ENCODE measurements at places on chromosomes 2 and 18.

GRCh38 chr2:35408320-35408719 lies 947.3 kb upstream of the CRIM1 start:
- DNase-seq = no peak

GRCh38 chr18:51287818-51288508 lies 90.5 kb upstream of the MEX3C start:
- no peak for DNase-seq

- DNase-seq = peak; percentile 18
Observed at GRCh38 chr2:205885492-205886099, 200.4 kb downstream of the INO80D start.

- no peak for DNase-seq
Observed at GRCh38 chr2:168992026-168992425, 39.1 kb downstream of the ABCB11 start.

- no peak for DNase-seq
Observed at GRCh38 chr2:13681936-13682335, 950.6 kb upstream of the LRATD1 start.

GRCh38 chr2:10900216-10901109 lies 11.3 kb upstream of the KCNF1 start:
- no peak for DNase-seq

DNA sequence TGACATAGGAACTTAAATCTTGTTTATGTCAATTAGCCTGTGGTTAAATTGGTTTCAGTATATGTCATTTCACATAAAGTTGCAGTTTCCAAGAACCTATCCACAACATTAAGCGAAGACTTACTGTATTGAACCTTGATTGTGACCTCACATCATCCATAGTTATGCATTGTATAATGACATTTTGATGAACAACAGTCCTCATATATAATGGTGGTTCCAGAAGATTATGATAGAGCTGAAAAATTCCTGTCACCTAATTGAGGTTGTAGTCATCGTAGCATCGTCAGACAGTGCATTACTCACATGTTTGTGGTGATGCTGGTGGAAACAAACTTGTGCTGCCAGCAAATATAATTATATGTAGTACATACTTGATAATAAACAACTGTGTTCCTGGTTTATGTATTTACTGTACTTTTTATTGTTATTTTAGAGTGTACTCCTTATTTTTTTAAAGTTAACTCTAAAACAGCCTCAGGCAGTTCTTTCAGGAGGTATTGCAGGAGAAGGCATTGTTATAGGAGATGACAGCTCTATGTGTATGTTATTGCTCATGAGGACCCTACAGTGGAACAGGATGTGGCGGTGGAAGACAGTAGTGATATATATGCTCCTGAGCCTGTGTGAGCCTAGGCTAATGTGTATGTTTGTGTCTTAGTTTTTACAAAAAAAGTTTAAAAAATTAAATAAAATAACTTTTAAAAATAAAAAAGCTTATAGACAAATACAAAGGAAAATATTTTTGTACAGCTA lies 56.6 kb downstream of the UBE2E3 start:
- DNase-seq = no peak

GRCh38 chr2:172038604-172039003 lies 38.9 kb downstream of the METAP1D start:
- DNase-seq = no peak

DNA sequence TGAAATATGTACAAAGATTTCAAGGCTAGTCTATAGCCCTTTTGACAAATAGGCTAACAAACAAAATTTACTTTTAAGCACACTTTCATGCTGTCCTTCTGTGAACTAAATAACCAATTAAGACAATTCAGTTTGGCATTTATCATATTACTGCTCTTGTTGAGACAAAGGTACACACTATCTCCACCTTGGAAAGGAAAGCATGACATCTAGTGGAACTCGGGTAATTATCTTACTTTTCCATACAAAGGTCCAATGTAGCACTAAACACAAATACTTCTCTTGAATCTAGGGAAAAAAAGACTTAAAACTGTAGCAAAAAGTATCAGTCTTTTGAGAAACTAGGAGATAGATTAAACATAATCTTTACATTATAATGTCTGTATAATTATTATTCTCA lies 125.0 kb upstream of the CD226 start:
- no peak for DNase-seq

DNA sequence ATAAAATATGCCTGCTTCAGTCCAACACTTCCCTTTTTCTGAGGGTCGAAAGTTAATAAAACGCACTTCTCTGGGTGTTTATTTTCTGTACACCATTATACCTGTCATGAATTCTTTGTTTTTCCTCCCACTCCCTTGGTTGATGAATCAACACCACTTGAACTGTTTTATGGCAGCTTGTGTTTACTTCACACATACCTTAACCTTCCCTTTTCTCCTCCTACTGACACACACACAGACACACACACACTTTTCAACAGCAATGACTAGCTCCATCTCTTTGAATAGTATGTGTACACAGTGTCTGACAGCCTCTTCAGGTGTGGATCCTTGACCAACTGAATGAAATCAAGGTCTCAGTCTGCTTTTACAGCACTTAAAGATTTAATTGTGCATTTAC lies 91.3 kb downstream of the SATB2 start:
- DNase-seq = no peak

GRCh38 chr2:240210198-240210965 lies 69.9 kb upstream of the OTOS start:
- no peak for DNase-seq

DNA sequence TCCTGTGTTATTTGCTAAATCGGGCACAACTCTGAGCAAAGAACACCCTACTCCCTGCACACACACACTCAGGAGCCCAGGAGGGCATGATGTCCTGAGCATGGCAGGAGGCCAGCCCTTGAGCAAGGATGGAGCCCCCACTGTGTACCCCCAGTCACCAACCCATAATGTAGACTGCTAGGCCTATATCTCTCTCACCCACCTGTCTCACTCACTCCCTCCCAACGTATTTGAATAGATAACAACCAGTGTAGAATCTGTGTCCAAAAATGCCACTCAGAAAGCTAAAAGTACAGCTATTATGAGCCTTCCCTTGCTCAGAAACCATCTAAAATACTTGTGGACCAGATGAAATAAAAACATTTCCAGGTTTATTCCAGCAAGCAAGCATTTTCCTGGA lies 29.3 kb downstream of the MERTK start:
- DNase-seq = no peak

- DNase-seq = no peak
Observed at GRCh38 chr2:85907671-85908157, 18.9 kb upstream of the ST3GAL5 start.

GRCh38 chr2:68936427-68936826 lies 16.3 kb downstream of the GKN2 start:
- DNase-seq = no peak

DNA sequence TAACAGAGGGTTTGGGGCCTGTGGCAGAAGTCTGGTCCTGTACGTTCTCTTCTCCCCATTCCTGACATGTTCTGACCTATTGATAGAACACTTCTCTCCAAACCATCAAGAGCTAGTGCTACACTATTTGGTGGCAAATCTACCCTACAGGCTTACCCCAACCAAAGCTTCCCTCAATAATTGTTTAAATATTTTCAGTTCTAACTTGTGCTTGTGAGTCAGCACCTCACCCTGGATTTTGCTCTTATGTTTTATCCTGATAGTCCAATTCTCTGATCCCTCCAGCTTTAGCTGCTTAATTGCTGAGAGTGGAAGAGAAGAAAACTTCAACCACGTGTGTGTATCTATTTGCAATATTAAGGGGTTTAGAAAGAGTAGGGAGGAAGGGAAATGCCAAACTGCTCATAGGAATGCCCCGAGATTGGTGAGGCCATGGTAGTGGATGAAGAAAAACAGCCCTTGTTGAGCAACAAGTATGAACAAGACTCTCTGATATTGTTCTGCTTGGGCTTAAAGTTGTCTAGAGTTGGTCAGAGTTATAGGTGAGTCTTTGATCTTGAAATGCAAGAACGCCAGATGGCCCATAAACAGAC lies 67.8 kb upstream of the PARD3B start:
- DNase-seq = no peak

DNA sequence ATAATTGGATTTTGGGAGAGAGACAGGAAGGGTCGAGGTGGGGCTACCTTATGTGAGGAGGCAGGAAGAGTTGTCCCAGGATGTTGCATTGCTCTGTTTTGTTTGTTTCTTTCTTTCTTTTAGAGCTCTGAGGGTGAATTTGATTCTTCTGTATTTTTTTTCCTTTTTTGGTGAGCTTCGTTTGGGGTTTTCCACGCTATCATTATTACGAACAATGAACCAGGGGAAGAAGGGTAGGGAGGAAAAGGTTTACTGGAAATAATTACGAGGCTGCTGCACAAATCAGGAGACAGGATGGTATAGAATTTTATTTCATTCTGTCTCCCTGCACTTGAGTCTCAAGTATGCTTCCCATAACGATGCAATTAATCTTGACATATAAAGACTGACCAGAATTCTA lies 51.4 kb upstream of the ZNF516 start:
- DNase-seq = no peak

- no peak for DNase-seq
Observed at GRCh38 chr18:35522130-35522959, 24.6 kb upstream of the INO80C start.

DNA sequence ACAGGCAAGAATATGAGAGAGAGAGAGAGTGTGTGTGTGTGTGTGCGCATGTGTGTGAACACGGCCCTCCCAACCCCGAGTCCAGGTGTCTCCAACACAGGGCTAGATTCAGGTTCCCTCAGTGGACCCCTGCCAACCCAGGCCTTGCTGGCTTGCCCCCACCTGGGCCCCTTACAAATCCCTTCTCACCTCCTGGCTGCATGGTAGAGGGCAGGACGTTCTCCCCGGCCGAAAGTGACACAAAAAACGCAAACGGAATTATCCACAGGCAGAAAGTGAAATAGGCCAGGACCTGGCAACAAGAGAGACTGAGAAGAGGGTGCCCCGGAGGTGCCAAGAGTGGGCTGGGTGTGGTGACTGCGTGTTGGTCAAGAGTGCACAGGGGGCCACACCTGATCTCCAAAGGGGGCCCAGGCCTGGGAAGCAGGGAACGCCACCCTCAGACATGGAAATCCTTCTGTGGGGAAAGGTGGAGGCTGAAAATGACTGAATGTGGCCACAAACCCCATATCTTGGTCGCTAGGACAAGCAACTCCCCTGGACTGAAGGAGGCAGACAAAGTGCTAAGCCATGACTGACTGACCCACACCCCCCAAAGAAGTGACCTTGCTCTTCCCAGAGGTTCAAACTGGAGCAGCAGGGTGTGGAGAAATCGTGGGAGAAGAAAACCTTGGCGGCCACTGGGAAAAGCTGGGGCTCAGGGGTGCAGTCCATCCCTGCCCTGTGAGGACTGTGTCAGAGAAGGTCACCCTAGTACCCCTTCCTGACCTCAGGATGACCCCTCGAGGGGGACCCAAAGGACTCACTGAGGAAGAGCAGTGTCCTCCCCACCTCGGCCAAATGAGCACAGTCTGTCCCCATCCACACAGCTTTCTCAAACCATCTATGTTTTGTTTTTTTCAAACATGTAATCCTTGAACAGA lies 5.7 kb downstream of the TEX261 start:
- no peak for DNase-seq

- no peak for DNase-seq
Observed at GRCh38 chr2:171688129-171688465, 828 bp downstream of the DYNC1I2 start.

GRCh38 chr2:236526455-236527158 lies 43.0 kb upstream of the ACKR3 start:
- DNase-seq = no peak

- DNase-seq = no peak
Observed at GRCh38 chr2:168758970-168759820, 43.2 kb upstream of the NOSTRIN start.

GRCh38 chr2:219733746-219734145 lies 106.3 kb downstream of the SLC4A3 start:
- DNase-seq = no peak

DNA sequence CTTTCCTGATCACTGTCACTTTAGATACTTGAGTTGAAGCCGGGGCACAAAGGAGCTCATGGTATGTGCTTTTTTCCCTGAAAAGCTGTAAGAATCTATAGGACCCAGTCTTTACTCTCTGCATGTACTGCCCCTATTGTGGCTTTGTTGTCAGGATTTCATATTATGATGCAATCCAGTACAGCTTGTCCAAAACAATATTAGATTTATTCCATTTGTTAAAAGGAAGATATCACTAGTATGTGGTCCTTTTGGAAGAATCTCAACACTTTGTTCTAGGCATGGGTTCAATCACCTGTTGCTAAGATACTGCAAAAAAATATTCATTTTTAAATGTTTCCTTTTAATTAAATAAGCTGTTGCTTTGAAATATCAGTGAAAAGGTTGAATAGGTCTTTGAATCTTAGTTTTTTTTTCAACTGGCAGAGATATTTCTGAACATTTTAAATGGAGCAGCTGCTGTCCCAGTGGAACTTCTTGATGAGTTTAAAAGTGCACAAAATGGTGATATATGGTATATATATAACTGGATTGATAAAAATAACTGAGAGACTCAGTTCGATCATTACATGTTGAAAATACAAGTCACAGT lies 256.6 kb upstream of the NT5C1B start:
- no peak for DNase-seq

DNA sequence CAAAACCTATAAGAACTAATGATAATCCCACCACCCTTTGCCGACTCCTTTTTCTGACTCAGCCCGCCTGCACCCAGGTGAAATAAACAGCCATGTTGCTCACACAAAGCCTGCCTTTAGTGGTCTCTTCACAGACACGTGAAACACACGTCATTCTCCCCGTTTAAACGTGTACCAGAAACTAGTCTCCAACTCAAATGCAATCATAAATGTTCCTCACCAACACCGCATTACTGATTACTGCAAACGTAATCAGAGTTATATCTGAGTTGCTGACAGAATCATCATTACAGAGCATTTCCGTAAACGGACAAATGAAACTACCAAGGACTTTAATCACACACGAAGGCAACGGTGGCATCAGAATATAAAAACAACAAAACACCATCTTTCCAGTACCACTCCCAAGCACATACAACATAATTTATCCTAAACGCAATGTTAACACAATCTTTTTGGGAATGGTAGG lies 1.9 kb downstream of the CLK1 start:
- peak; percentile 30 for DNase-seq

- peak; percentile 3 for DNase-seq
Observed at GRCh38 chr2:32947076-32947483, 327 bp downstream of the LTBP1 start.

GRCh38 chr2:101012054-101012705 lies 10.1 kb downstream of the RPL31 start:
- no peak for DNase-seq

DNA sequence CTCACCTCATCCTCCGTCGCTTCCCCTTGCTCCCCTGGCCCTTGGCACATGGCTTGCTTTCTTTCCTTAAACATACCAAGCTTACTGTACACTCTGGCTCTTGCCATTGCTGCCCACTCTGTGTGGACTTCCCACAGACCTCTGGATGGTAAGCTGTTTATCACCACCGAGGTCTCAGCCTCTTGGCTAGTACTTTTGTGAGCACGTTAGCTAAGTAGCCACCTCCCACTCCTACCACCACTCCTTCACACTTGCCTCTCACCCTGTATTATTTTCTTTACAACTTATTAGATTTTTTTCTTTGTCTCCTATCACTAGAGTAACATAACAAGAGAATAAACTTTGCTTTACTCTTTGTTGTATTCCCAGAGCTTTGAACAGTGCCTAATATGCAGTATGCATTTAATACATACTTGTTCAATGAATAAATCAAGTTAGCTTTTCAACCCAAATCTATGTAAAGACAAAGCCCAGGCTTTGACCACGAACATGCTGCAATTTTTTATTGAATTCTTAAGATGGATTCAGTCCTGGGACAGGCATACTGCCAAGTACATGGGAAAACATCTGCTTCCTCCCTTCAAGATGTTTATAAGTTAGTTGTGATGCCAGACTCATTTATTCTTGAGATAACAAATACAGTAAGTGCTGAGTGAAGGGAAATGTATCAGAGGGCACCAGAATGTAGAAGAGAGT lies 25.0 kb upstream of the MSGN1 start:
- no peak for DNase-seq
